Esophagus mucosa (tissue), 1 donor: ENCODE measurements at places on chromosomes 3 and 15. TPM values are rescaled to one million over a fixed set of nuclear protein-coding genes. Genes with fewer than 3 reads are reported as not detected.

The PGBD4 gene
- total RNA-seq: 0.76 TPM

The PLA2G4D gene
- total RNA-seq: 1.5 TPM

The RPUSD2 gene
- total RNA-seq: 5.3 TPM

The ALPK3 gene
- 5.5 TPM for total RNA-seq

The CDHR4 gene
- total RNA-seq: not detected

The FEZF2 gene
- total RNA-seq: not detected

The RTP3 gene
- total RNA-seq: not detected

The WNT7A gene
- 0.16 TPM for total RNA-seq

The CCDC39 gene
- total RNA-seq: not detected

The CNTN3 gene
- 0.04 TPM for total RNA-seq

The GOLGA6L7 gene
- not detected for total RNA-seq

The TYRO3 gene
- 13.4 TPM for total RNA-seq

The ERC2 gene
- total RNA-seq: 0.48 TPM

The POC1A gene
- total RNA-seq: 8.4 TPM

The GOLGA6A gene
- 0.08 TPM for total RNA-seq

The BRK1 gene
- total RNA-seq: 108 TPM

The C15orf39 gene
- total RNA-seq: 23.1 TPM

The LRTM1 gene
- total RNA-seq: not detected

The SEMA3G gene
- total RNA-seq: 2.7 TPM

The C3orf85 gene
- not detected for total RNA-seq

The C3orf49 gene
- total RNA-seq: not detected

The PSTPIP1 gene
- total RNA-seq: 1.3 TPM

The TEX55 gene
- total RNA-seq: not detected

The ACTRT3 gene
- total RNA-seq: 1.6 TPM

The ZIC1 gene
- total RNA-seq: 0.36 TPM
